Midbrain (tissue), 1 donor: ENCODE measurements at places on chromosomes 5 and 9.

- DNase-seq, result no peak
Observed at GRCh38 chr9:86626802-86627201, 272.6 kb upstream of the TUT7 start.

- no peak for DNase-seq
Observed at GRCh38 chr9:86598411-86599239, 244.4 kb upstream of the TUT7 start.

GRCh38 chr9:95874989-95875304 is 544 bp upstream of the ERCC6L2 start:
- DNase-seq, result peak; percentile 61

- DNase-seq, result no peak
Observed at GRCh38 chr5:131245312-131245711, 18.5 kb upstream of the CDC42SE2 start.

DNA sequence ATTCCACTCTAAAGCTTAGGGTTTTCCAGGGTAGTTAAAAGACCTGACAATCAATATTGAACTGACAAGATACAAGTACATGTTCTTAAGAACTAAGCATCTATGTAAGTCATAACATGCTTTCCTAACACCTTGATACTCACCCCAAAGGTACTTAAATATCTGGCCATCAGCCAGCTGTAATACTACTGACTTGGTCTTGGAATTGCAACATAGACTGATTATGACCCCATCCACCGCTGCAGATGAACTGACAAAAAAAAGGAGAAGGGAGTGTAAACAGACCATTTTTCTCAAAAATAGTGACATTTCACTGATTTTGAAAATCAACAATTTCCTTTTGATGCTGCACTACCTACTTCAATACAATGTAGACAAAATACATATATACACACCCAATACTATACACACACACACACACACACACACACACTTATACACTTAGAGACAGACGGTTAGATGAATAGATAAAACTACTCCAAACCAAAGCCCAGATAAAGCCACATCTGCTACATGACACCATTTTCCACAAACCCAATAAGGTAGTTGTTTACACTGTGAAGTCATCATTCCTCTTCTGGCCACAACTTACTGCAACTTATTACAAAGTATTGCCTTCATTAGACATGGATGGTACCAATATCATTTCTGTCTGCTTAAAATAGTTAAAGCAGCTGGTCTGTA is 30.4 kb downstream of the ELP1 start:
- DNase-seq, result no peak
